ENCODE measurements at places on chromosomes 6 and 20.

- DNase-seq = no peak
Observed at GRCh38 chr6:31042806-31043205, 32.5 kb downstream of the MUC22 start.

DNA sequence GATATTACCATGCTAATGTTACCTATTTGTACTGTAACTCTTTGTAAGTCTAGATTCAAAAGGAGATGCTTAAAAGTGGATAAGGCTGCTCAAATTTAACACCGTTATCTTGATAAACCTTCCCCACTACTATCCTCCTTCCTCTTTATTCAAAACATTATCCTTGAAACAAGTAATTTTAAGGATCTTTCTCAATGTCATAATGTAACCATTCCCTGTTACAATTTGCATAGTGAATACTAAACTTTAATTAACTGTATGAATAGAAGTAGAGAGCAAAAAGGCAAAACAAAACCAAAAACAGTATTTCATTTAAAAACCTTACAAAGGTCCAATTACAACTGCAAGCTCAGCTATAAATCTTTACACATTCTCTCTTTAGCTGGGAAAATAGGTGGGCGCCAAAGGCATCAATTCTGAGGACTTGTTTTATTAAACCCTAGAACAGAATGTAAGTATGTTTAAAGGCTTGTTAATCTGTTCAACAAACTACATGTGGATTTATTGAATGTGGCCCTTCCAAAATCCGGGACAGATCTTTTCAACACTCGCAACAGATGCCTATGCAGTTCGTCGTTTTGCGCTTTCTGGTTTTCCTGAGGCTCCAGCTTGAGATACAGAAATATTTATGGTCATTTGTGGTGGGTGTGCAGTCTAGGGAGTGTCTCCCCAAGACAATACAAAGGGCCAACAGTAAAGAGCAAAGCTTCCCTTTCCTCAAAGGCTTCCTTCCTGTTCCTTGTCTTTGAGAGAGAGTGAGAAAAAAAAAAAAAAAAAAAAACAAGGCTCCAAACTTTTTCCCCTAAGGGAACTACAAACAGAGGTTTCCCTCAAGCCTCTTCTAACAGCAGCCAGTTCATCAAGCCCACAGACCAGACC is 15.1 kb downstream of the KIF13A start:
- no peak for DNase-seq

- no peak for DNase-seq
Observed at GRCh38 chr6:165571721-165572132, 91.3 kb downstream of the PDE10A start.

- DNase-seq = no peak
Observed at GRCh38 chr20:19009081-19009688, 195.6 kb downstream of the SCP2D1 start.

- DNase-seq = peak; percentile 65
Observed at GRCh38 chr20:19661717-19662636, 96.1 kb upstream of the RIN2 start.

DNA sequence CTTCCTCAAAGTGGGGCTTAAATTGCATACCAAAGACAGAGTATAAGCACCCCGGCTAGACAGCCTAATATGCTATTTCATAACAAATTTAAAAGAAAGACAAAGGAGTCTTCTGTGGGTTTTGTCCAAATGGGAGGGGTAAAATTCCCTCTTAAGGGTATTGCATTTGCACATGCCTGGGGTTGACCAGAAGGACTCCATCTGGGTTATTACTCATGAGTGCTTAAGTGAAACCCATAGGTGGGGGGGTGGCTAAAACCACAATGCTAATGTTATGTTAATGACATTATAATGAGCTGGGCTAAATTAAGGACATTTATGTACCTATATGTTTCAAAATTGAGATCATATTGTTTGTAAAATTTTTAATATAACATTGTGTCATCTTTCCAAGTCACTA is 15.0 kb downstream of the IMPG1 start:
- no peak for DNase-seq

DNA sequence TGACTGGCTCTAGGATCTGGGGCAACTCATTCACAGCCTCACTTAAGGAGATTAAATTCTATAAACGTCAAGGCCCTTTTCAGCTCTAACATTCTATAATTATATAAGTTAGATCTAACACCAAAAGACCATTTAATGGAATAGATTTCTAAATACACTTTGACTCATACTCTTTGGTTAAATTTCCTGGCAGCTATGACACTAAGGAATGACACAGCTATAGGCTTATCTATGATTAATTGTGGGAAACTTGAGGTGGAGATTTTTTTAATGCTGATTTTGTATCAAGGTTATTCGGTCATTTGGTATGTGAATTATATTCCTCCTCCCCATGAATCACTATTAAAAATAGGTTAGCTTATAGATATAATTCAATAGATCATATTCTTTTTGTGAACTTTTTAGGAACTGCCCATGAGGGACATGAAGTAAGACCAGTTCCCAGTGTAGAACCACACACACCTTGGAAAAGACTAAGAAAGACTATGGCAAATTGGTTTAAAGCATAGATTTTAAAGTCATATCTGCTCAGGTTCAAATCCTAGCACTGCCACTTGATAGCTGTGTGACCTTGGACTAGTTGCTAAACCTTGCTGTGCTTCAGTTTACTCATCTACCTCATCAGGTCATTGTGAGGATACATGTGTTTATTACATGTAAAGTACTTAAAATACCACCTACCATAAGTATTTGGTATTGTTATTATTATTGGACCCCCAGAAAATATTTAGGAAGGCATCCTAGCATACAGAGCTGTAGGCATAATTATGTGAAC is 116.0 kb downstream of the CRYBG1 start:
- DNase-seq = no peak

DNA sequence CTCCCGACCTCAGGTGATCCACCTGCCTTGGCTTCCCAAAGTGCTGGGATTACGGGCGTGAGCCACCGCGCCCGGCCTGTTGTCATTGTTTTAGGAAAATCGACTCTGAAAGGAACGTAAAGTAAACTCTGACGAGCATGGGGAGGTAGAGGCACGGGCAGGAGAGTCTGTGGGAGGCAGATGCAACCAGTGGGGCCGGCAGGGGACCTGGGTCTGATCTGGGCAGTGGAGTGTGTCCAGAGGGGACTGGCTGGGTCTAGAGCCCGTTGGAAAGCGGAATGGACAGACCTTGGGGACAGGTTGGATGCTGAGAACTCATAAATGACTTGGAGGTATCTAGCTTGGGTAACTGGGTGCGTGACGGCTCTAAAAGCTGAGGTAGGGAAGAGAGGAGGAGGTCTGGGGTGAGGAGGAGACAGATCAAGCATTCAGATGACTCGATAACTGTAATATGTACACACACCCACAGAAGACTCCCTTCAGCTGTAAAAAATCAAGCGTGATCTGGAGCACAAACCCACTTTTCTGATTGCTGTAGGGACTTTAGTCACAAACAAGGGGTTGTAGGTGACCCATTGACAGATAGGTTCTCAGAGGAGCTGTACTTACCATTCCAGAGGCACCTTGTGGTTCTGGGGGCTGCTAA is 22.4 kb downstream of the MANBAL start:
- DNase-seq = no peak

- no peak for DNase-seq
Observed at GRCh38 chr6:9205645-9206044, 770.3 kb upstream of the SLC35B3 start.

DNA sequence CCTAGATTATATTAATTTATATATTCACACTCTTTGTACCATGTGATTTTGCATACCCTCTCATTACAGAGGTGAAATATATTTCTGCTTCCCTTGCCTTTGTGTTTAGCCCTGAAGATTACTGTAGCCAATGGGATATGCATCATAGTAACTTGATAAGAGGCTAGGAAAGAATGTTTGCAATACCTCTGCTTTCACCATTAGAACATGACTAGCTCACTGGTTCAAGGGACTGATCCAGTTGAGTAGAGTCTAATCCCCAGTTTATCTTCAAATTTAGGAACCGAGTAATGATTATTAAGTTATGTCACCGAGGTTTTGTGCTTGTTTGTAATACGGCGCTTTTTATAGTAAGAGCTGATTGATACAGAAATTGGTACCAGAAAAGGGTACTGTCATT is 552.6 kb upstream of the GJE1 start:
- no peak for DNase-seq
